ENCODE measurements at places on chromosomes 2 and 18.

- DNase-seq = no peak
Measured at GRCh38 chr18:2851771-2852170, 5.0 kb downstream of the EMILIN2 start.

DNA sequence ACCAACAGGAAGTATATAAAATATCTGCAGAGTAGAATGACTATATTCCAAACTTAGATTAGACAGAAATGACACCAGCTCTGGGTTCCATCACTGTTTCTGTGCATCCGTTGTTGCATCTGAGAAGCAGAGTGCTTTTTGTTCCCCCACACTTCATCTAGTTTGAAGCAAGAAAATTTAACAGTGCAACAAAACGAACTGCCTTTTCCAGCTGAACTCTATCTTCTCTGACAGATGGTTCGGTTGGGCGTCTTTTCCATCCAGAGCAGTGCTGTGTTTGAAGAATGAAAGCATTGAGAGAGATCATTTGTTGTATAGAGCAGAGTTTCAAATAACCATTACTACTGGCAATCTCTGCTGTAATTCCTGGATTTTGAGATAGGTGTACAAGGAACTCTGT is 757.5 kb downstream of the DPP10 start:
- DNase-seq = no peak

DNA sequence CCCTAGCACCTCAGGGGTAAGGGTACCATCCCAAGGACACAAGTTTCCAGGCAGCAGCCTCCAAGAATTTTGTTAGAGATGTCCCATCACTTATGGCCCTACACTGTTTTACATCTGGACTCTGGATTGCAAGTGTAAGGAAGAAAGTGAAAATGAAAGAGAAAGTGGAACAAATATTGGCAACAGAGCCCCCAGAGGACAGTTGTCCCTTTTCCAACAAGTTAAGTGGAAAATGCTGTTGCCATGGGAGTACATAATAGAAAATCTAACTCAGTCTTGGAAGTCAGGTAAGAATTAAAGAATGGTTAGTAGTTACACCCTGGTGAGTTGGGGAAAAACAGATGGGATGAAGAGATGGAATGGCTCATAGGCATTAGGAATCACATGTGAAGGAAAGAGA is 50.6 kb downstream of the TTC21B start:
- DNase-seq = no peak

- no peak for DNase-seq
Measured at GRCh38 chr2:180781276-180781675, 199.1 kb upstream of the UBE2E3 start.

DNA sequence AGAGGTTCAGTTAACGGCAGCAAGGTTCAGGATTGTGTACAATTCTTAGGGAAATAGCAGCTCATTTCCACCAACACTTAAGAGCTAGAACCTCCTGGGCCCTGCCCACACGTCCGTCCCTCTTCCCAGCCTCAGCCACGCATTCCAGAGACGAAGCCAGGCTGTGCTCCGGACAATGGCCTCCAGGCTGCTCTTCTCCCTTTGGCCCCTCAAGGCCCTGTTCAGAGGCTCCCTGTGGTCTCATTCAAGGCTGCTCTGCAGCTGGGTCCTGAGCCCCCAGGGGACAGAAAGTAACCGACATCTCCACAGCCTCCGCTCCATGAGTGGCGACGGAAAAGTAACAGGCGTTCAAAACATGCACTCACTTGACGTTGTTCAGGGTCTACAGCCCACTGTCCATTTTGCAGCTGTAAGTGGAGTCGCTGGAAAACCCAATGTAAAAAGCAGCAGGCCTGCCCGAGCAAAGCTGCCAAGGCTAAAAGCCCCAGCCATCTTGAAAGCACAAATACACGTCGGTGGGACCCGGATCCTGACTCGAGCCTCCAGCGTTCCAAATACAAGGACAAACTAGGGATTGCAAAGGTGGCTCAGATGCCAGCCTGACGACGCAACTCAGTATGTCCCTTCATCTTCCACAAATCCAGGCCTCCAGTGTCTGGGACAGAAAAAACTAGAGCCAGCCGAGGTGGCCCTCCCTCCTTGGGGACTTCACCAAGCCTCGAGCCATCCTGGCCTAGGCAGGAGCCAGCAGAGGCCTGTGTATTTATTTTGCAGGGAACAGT is 76.9 kb downstream of the NDUFA10 start:
- peak; percentile 51 for DNase-seq

- no peak for DNase-seq
Measured at GRCh38 chr18:10525371-10525691, 496 bp upstream of the NAPG start.

DNA sequence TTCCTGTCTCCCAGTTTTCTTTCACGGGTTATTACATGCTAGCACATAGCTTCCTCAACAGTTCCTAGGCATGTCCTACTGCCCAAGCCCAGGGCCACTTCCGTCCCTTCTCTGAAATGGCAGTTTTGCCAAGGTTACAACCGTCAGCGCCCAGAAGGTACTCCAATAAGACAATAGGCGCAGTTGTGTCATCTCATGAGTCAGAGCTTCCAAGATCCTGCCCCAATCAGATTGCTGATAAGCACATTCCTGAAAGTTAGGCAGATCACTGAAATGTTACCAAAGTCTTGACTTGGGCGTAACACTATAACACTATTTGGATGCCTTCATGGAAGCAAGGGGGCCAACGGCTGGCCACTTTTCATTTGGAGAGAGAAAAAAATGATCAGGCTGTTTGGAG is 34.2 kb downstream of the GKN2 start:
- no peak for DNase-seq

DNA sequence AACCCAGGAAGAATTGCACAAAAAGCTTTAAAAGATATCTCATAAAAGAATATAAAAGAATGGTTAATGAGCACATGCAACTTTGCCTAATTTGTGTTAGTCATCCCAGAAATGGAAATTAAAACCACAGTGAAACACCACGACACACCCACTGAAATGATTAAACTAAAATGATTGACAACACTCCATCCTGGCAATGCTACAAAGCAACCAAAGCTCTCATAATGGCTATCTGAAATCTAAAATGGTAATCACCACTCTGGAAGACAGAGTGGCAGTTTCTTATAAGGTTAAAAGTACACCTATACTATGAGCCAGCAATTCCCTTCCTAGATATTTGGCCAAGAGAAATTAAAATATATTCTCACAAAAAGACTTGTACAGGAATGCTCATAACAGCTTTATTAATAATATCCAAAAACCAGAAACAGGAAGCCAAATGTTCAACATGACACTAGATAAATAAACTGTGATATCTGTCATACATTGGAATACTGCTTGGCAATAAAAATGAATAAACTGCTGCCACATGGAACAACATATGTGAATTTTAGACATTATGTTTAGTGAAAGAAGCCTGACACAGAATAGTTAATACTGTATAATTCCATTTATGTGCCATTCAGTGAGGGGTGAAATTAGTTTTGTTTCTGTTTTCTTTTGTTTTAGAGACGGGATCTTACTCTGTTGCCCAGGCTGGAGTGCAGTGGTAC is 105.3 kb upstream of the BCL2L11 start:
- DNase-seq = no peak

- DNase-seq = no peak
Measured at GRCh38 chr18:3248062-3248657, 559 bp downstream of the MYL12A start.

GRCh38 chr2:54047091-54047490 is 68.3 kb upstream of the ACYP2 start:
- no peak for DNase-seq

DNA sequence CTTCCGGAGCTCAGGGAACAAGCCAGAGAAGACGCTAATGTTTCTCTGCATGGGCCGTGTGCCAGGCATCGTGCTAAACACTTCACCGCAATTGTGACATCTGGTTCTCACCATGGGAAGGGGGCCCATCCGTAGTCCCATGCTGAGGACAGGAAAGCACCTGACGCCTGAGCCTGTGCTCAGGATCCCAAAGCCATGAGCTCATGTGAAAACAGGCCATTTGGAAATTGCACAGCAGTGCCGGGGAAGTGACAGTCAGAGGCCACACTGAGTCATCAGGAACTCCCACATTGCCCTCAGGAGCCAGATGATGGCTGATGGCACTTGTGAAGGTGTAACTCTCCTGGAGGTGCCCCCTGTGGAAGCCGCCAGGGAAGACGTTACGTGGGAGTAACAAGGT is 141.0 kb downstream of the INHBB start:
- peak; percentile 28 for DNase-seq

- no peak for DNase-seq
Measured at GRCh38 chr2:234306426-234307173, 190.3 kb downstream of the ARL4C start.

DNA sequence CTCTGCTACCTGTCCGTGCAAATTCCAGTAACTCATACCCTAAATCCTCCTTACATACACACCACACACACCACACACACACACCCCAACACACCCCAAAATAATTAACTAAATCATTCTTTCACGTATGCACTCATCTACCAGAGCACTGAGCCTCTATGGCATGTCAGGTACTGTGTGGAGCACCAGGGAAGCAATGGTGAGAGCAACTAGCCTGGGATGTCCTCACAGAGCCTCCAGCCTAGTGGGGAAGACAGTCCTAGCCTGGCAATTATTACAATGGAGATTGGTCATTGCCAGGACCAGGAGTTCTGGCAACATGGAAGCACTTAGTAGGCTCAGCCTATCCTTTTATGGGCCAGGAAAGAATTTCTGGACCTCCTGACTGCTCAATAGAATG is 72.7 kb upstream of the LCLAT1 start:
- no peak for DNase-seq

- peak; percentile 71 for DNase-seq
Measured at GRCh38 chr2:241844831-241845578, 13.7 kb downstream of the PDCD1 start.

- peak; percentile 37 for DNase-seq
Measured at GRCh38 chr2:240170354-240170735, 29.9 kb upstream of the OTOS start.

DNA sequence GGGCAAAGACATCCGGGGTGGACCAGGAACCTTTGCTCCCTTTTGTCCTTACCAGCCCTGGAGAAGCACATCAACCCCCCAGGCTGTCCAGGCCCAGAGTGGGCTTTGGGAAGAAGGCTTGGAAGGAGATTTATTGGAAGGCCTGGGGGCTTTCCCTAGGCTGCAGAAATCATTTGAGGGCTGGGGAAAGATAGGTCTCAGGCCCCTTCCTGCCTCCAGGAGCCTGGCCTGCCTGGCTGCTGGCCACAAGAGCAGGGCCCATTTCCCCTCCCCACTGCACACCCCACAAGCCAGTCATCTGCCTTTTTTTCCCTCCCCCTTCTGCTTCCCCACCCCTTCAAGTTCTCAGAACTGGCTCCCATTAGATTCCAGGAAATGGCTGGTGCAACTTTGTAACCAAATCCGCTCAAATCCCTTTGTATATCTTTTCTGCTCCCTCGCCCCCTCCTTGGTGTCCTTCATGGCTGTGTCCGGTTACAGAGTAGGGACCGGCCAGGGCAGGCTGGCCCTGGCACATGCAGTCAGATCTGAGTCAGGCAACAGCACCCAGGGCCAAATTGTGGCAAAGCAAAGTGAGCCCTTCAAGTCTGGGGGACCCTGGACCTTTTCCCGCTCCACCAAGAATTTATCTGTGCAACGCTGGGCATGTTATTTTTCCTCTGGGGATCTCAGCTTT is 20.8 kb upstream of the TNP1 start:
- DNase-seq = no peak

DNA sequence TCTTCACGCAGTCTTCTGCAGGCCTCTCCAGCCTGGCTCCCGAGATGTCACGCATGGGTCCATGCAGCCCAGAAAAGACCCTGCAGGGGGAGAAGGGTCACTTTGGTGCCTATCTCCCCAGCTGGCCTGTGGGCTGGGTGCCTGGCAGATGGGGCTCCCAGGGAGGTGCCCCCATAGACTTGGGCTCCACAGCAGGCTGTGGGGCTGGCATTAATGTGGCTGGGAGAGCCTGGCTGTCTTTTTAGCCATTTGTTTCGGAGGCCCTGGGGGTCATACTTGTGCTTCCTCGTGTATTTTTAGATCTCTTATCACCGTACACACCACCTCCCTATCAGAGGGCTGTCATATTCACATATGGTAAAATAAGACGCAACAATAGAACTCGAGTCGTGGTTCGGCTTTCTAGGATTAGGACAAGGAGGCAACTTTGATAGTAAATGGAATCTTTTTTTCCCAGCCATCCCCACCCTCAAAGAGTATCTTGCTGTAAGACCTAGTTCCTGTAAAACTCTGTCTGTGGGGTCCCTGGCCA is 74.5 kb downstream of the LRRFIP1 start:
- DNase-seq = peak; percentile 69
